ENCODE measurements at places on chromosomes 6 and 20.

GRCh38 chr6:143368426-143368825 is 82.1 kb downstream of the ADAT2 start:
- DNase-seq = no peak

- no peak for DNase-seq
Observed at GRCh38 chr6:47419621-47420020, 58.0 kb upstream of the CD2AP start.

- DNase-seq = no peak
Observed at GRCh38 chr20:42093041-42093440, 474.9 kb upstream of the CHD6 start.

DNA sequence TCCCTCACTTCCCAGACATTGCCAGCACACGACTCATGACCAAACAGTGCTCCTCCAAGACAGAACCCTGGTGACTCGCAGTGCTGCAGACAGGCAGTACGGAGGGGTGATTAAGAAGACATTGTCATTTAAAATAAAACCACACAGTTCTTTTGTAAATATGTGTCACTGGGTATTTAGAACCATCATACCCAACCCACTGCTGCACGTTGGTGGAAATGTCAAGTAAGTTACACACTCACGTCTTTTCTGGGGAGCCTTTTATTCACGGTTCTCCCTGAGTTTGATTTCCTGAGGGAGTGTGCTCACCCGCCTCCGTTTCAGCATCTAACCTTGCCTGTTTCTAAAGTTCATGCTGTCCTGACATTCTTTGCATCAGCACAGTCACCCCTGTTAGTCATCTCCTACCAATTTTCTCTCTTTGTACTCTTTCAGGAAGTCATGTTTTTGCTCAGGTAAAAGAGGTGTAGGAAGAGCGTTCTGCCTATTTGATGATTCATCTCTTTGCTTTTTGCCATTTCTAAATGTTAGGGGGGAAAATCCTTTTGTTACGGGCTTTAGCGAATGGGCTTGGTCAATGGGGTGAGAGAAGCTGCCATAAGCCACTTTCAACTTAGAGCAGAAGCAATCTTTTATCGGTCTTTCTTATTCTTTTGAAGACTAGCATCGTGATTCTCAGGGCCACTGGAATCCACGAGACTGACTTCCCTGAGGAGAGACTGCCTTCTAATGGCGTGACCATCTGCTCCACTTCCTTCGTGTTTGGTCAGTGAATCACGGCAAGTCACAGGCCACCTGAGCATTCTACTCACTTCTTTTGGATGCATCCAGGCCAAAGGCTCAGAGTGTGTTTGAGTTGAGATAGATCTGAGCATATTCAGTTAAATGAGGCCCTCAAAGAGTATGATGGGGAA is 512.8 kb upstream of the JARID2 start:
- no peak for DNase-seq

DNA sequence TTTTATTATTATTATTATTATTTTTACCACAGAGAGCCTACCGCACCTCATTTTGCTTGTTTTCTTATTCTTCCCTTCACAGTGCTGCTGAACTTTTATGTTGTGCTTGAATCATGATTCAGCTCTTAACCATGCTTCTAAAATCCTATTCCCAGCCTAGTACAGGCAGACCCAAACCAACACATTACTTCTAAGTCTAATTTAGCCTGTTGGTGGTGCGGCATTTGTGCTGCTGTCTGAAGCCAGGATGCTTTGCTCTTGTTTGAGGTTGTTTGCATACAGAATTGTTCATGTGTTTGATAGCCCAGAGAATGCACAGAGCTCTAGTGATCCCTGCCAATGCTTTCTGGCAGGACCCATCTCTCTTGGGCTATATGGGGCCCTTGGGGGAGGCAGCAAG is 213.5 kb upstream of the KCNG1 start:
- no peak for DNase-seq

DNA sequence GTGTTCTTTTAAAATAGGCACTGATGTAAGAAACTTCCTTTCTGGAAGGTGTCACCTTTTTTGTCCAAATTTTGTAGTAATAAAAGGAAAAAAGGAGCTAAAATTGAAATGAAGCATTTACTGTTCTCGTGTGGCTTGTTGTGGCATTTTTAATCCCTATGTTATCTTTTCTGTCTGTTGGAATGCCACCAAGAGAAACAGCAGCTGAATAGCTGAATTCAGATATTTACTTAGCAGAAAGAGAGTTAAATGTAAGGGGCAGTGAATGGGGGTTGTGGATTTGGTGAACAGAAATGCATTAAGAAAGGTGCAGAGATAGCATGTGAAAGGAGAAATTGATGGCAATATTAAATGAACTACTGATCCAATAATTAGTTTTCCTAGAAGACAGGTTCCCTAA is 573.6 kb upstream of the EPHA7 start:
- no peak for DNase-seq

GRCh38 chr20:61531553-61532345 is 279.7 kb downstream of the CDH4 start:
- no peak for DNase-seq

DNA sequence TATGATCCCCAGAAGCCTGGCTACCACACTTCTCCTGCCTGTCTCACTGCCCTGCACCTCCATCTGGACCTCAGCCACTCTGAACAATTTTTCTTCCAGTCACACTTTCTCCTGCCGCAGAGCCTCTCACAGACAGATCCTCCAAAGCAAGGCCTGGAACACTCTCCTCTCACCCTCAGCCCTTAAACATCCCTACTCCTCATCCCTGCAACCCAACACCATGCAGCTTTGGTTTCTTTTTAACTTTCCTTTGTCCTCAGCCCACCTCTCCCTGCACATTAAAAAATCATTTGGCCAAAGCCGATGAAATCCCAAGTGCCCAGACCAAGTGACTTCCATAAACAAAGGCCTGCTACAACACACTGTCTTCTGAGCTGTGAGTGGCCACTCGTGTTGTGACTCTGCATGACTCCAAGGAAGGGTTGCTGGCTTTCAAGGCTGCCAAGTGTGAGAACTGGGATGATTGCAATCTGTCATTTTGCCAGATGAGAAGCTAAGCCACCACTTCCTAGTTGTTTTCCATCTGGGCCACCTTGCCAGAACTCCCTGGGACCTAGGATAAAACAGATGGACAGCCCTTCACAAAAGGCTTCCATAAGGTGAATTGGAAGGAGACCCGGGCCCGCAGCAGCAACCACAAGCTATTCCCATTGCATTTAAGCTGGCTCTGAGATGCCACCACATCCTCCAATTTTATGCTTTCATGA is 144.4 kb upstream of the SSTR4 start:
- no peak for DNase-seq

DNA sequence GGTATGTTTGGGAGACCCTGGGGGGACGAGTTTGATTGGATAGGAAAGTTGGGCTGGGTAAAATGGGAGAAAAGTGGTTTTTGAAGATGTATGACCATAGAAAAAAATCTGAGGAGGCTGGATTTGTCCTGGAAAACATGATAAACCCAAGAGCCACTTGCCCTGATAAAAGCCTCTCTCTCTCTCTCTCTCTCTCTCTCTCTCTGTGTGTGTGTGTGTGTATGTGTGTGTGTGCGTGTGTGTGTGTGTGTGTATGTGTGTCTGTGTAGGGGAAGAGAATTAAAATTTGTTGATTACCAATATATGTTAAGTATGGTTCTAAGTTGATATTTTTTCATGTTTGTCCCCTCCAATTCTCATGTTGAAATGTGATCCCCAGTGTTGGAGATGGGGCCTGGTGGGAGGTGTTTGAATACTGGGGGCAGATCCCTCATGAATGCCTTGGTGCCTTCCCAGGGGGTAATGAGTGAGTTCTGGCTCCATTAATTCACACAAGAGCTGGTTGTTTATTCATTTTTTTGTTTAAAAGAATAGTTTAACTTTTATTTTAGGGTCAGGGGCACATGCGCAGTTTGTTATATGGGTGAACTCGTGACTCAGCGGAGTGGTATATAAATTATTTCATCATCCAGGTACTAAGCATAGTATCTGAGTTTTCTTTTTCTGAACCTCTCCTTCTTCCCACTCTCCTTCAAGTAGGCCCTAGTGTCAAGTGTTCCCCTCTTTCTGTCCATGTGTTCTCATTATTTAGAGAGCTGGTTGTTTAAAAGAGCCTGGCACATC is 208.8 kb downstream of the TFAP2B start:
- no peak for DNase-seq

DNA sequence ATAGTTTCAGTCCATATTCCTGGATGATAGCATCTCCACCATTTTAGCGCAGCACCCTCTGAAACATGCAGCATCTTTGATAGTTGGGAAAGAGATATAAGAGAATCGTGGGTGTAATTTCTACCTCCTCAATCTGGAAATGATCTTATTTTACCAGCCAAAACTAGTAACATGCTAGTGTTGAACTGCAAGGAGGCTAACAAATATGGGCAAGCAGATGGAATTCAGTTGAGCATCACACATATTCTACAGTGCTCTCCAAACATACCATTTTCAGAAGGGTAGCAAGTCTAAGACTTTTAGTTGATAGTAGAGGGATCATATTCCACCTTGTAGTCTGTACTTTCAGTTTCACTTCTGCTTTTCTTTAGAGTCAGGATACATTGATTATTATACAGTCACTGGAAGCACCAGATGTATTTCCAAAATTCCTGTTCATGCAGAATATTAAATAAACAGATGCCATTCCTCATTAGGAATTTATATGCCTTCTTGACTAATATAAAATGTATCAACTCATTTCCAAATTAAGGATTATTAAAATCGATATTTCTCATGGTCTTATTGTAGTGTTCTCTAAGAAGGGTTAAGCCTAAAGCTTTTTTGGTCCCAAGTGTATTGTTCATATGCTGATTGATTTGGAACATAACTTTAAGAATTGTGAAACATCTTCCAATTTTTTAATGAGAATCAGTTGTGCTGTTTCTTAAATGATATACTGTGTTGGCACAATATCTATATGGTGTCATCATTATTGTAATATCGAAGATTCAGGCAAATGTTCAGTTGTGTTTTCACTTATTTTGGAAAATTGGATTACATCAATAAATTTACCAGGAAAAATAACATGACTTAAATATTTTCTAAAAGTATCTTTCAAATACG is 362.0 kb downstream of the CENPW start:
- no peak for DNase-seq
